Mesendoderm (in vitro differentiated cells): ENCODE measurements at places on chromosomes 2 and 18.

- peak; percentile 77 for DNase-seq
Observed at GRCh38 chr2:224023188-224023587, 15.9 kb downstream of the SERPINE2 start.

GRCh38 chr2:7899923-7900322, 781.9 kb upstream of the ID2 start:
- peak; percentile 23 for DNase-seq

DNA sequence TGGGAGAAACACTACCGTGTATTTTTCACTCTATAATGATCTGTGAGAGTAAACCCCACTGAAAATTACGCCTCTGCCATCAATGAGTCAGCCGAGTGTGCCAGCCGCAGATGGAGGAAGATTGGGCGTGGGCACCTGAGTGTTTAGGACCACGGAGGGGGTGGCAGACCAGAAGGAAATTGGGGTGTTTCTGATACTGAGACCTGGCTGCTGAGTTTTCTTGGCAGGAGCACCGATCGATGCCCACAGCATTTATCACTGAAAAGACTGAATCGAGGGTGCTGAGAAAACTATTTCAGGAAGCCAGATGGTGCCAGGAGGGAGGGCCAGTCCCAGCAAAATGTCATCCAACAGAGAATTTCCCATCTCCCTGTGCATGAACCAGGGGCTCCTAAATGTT, 91.9 kb upstream of the TPO start:
- no peak for DNase-seq

- DNase-seq: no peak
Observed at GRCh38 chr2:173550143-173550542, 195.5 kb downstream of the CDCA7 start.

DNA sequence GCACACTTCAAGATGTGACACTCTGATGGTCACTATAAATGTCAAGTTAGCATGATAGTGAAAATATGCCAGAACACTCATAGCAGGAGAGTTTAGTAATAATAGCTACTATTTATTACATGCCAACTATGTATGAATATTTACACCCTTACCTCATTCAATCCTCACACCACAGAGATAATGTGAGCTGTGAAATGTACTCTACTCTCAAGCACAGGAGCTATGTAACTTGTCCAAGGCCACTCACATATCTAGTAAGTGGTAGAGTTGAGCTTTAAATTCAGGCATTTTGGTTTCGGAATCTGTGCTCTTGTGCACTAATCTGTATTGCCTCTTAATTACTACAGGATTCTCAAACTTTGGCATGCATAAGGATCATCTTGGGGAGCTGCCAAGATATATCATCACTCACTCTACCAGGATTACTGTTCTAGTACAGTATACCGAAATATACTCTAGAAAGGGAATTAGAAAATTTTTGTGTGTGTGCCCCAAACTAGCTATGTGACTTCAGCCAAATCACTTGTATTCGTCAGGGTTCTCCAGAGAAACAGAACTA, 154.3 kb downstream of the PLCL1 start:
- no peak for DNase-seq

DNA sequence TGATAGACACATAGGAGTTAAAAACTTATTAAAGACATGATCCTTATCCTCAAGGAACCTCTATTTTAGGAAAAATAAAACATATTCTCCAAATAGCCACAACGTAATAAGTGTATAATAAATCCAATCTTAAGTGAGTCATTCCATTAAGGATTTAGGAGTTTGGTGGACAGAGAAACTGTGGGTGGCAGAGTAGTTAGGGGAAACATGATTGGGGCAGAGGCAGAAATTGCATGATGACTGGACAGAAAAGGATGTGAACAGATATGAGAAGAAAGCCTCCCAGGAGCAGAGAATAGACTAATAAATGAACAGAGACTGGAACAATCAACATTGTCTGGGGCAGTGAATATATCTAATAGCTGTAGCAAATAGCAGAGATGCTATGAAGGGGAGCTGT, 48.1 kb upstream of the SIGLEC15 start:
- no peak for DNase-seq

DNA sequence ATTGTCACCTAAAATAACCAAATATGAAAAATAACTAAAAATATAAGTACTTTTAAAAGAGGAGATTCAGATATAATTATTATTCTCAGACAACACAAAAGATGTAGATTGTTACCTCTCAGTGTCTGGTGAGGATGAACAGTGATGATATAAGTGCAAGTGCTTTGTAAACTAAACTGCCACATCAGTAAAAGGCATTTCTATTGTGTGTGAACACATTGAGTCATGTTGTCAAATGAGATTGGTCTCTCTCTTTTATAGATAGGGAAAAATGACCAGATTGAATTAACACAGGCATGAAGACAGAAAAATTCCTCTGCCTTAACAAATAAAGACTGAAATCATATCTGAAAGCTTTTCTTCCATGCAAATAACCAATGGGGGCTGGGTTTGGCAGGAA, 182.4 kb upstream of the TMEFF2 start:
- DNase-seq: no peak

DNA sequence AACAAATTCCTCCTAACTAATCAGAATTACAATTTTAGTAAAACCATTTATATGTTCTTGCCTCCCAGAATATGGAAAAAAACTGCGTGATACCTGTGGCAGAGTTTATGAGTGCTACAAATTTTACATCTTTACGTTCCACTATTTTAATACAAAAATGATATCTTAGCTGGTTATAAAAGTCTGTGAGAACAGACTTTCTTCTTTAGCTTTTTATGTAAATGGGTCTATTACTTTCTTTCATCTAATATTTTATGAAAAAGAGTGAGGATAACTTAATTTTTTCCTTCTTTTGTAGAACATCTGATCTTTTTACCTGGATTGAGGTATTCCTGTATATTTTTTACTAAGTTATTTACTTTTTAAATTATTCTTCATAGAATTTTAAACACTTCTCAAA, 22.1 kb upstream of the REG3A start:
- DNase-seq: no peak

DNA sequence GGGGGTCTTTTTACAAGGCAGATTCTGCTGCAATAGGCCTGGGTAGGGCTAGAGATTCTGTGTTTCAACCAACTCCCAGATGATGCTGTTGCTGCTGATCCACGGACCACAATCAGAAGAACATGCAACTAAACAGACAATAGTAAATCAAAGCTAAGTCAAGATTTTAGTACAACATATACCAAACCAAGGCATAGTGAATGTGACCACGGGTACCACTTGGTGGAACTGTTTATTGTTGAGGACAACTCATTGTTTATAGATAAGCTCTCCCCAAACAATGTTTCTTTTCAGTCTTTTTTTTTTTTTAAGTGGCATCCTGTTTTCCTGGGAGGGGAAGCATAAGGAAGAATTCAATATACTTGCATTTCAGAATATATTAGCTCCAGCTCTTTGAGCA, 36.0 kb upstream of the DARS1 start:
- no peak for DNase-seq

GRCh38 chr18:45652303-45653080, 37.2 kb downstream of the SLC14A2 start:
- DNase-seq: no peak

- DNase-seq: peak; percentile 77
Observed at GRCh38 chr2:190537765-190538164, 3.2 kb upstream of the NEMP2 start.

- no peak for DNase-seq
Observed at GRCh38 chr2:127508631-127509034, 17.7 kb downstream of the IWS1 start.
